ENCODE measurements at places on chromosomes 3 and 15. TPM values are rescaled to one million over a fixed set of nuclear protein-coding genes. Genes with fewer than 3 reads are reported as not detected.
A peak's percentile ranks its signal among the peaks of the same experiment; 100 is the strongest.

DNA sequence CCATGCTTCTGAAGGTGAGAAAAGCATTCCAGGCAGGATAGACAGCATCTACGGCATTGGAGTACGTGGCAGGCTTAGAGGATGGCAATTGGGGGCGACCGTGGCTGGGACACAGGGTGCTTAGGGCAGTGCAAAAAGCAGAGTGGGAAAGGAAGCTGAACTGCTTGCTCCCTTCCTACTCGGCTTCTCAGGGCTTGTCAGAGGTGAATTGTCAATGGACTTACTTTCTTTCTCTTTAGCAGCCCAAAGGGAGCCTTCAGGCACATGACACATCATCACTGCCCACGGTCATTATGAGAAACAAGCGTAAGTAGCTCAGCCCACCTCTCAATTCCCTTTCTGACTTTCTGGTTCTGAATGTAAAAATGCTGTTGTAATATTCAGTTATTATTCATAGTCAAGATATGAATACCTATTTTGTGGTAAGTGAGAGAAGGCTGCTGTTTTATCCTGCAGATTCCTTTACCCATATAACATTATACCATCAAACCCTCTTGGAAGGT lies 84.3 kb downstream of the KLHL25 start:
- DNase-seq = no peak

DNA sequence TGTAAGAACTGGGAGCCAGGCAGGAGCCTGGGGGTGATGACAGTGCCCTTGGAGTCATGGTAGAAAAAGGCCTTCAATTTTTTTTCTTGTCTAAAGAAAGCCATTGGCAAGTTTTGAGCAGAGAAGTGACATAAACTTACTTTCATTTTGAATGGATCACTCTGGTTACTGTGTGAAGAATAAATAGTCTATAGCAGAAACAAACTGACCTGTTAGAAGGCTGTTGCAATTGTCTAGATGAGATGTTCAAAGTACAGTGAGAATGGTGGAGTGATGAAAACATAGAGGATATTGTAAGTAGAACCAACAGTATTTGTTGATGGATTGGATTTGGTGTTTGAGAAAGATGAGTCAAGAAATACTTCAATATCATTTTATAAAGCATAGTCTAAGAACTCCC lies 439.9 kb downstream of the TBL1XR1 start:
- DNase-seq = no peak

DNA sequence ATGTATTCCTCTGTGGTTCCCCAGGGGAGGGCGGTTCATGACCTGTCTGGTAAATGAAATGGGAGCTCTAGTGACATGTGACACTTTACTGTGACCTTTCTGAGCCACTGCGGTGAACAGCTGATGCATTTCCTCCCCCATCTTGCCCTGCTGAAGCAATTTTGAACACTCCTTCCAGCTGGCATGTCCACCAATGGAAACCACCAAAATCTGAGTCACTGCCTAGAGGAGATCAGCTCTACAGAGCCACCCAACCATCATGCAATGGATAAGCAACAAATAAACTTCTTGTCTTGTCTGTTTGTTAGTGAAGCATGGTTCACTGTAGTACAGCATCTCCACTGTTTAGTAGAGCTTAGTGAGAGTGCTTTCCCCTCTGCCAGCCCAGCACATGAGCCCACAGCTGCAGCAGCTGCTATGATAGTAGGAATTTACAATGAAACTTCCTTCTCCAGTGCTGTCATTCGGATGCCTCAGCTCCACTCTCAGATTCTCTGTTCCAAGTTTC lies 479.4 kb downstream of the NTRK3 start:
- DNase-seq = no peak

GRCh38 chr15:63792584-63792983 lies 41.2 kb downstream of the HERC1 start:
- DNase-seq = no peak

- DNase-seq = no peak
Observed at GRCh38 chr3:169602482-169602881, 61.0 kb downstream of the MECOM start.

- DNase-seq = no peak
Observed at GRCh38 chr3:14126017-14126886, 1.4 kb downstream of the TMEM43 start.

DNA sequence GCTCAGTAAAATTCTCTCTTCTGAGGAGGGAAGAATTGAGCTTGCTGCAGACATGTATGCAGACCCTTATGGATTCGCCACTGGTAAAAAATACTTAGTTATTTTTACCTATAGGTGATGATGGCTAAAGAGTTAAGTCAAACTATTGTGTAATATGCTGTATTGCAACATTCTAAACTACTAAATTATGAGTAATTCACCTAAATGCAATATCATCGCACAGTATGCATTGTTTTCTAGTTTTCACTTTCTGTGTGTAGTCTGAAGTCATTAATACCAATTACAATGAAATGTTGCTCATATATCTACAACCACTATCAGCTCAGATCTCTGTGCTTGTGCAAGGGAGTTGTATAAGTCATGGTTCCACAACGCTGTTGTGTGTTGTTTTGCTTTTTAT lies 48.7 kb upstream of the ROBO2 start:
- DNase-seq = no peak

GRCh38 chr3:108835101-108835500 lies 12.5 kb downstream of the TRAT1 start:
- no peak for DNase-seq

DNA sequence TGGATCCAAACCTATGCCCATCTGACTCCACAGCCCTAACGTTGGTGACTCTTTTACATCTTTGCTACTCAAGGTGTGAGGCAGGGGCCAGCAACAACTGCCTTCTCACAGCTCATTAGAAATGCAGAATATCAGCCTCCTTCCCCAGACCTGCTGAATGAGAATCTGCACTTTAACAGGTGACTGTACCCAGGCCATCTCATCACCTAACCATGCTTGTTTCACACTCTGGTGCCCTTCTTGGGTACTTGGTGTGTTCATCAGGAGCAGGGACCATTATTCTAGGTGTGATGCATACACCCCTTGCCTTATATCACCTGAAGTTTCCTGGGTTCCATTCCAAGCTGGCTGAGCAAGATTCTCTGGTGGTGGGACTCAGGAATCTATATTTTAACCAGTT lies 196.3 kb upstream of the LMCD1 start:
- DNase-seq = no peak

GRCh38 chr3:68088216-68088615 lies 433.8 kb upstream of the SUCLG2 start:
- DNase-seq = no peak

DNA sequence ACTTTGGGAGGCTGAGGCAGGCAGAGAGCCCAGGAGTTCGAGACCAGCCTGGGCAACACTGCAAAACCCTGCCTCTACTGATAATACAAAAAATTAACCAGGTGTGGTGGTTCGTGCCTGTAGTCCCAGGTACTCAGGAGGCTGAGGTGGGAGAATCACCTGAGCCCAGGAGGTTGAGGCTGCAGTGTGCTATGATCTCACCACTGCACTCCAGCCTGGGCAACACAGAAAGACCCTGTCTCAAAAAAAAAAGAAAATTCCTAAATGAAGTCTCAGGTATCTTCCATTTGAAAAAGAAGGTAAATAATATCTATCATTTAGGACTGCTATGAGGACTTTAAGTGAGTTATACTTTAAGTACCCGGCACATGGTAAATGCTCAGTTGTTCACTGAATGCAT lies 2.9 kb downstream of the SMARCC1 start:
- no peak for DNase-seq

DNA sequence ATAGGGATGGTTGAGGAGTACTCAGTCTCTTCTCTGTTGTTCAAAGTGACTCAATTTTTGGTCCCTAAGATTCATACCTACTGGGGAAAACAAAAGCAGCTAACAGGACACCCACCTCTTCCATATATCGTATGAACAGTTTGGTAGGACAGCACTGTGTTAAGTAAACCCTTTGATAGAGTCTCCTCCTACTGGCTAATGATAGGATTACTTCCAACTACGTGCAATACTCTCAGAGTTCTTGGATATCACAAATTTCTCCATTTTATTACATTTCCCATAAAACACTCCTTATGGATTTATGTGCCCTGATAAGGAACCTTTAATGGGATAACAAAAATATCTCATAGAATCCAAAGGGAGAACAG lies 200.2 kb upstream of the GOLGA6L4 start:
- no peak for DNase-seq

DNA sequence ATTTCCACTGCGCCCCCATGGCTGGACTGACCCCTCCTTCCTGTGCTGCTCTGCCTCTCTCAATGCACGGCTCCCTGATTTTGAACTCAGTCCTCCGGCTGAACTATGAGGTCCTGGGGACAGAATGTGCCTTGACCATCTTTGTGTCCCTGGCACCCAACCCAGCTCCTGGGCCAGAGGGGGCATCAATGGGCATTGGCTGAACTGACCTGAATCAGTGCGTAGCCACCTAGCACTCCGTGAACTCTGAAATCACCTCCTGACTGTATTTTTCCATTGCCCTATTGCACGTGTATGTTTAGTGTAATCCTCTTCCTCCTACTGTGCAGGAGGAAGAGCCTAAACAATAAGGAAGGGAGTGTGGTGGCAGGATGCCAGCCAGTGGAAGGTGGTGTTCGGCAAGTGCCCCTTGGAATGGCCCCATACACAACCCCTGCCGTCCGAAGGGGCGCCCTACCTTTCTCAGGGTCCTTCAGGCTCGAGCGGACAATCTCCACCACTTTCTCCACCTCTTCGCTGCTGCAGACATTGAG lies 33.5 kb downstream of the BDH1 start:
- DNase-seq = no peak

- DNase-seq = no peak
Observed at GRCh38 chr3:112687211-112687610, 46.3 kb upstream of the CCDC80 start.

DNA sequence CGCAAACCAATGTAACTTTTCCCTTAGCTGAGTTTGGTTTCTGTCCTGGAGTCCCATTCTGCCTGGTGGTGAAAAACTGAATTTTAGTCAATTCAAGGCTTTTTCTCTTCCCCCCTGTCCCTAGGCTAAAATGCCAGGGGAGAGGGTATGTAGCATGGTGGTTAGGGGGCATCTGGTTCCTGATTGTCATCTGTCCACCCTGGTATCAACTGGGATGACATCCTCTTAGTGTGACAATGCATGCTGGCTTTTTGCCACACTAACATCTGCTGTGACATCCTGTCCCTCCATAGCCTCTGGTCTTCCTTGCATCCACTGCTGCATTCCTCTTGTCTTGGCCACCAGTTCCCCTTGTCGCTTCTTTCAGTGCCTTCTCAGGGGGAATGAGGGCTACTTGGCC lies 73.7 kb downstream of the ABHD5 start:
- no peak for DNase-seq

- peak; percentile 66 for DNase-seq
Observed at GRCh38 chr15:65377105-65377975, 462 bp downstream of the IGDCC3 start.

- DNase-seq = no peak
Observed at GRCh38 chr3:39810647-39811161, 1.3 kb downstream of the MYRIP start.

DNA sequence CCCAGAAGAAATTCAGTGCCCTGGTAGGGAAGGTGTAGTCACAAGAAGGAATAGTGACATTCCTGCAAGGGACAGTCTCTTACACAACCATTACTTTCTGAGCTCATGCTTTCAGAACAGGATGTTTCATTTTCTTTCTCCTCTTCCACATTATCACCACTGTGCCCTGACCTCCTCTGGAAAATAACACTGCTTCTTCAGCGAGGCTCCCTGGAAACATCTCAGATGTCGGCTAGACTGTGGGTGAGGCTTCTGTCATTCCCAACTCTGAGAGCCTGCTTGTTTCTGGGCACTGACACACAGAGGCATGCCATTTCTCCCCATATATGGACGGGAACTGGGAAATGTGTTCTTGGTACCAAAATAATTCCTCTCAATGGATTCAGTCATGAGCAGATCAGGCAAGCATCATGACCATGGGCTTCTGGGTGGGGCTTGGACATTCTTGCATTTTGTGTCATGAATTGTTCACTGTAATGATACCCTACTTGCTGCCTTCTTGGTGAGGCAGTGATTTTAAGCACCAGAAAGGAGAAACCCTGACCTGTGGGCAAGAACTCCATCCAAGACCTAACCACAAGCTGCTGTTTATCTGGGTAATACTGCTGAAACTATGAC lies 14.3 kb upstream of the TNFAIP8L3 start:
- DNase-seq = no peak

- DNase-seq = no peak
Observed at GRCh38 chr3:124829819-124830554, 57.2 kb downstream of the ITGB5 start.

- DNase-seq = no peak
Observed at GRCh38 chr3:197186887-197187588, 111.4 kb downstream of the DLG1 start.

GRCh38 chr3:104291437-104291851 lies 1075.3 kb upstream of the ALCAM start:
- no peak for DNase-seq

DNA sequence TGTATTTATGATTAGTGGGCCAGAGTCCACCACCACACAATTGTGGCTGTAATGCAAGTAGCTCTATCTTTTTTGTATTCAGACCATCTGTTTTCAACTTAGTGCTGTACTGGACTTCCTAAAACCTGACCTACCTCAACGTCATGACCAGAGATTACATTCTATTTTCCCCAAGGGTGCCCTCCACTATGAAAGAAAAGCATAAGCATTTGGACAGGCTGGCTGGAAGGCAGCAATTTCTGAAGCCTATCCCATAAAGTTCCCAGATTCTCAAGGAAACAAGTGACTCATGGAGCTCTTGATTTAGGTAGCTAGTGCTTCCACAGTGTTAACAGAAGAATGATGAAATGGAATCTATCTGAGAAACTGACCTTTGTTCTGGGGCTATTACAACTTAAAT lies 75.8 kb downstream of the COL8A1 start:
- DNase-seq = no peak

DNA sequence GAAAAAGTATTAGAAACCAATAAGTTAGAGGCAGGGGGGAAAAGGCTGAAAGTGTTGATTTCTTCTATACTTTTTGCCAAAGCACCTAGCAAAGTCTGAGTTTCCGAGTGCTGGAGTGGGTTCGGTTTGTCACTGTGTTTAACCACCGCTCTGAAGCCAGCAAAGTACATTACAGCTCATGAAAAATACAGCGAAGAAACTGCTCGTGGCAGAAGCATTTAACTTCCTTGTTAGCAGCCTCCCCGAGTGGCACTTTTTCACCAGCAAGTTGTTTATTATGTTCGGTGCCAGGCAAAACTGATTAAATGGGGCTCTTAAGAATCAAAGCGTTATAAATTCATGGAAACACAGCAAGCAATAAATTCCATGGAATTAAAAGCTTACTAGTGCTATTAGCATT lies 313.6 kb downstream of the FOXP1 start:
- no peak for DNase-seq

GRCh38 chr15:101389362-101389761 lies 94.3 kb upstream of the SNRPA1 start:
- no peak for DNase-seq

- no peak for DNase-seq
Observed at GRCh38 chr3:110174908-110175307, 837.6 kb upstream of the DPPA4 start.

CSTA gene
- total RNA-seq = 22.3 TPM

CTXN2 gene
- total RNA-seq = not detected

GOLGA6A gene
- not detected for total RNA-seq

LCTL gene
- total RNA-seq = not detected

HDDC3 gene
- 12.4 TPM for total RNA-seq

LRTM1 gene
- not detected for total RNA-seq

SLC24A5 gene
- 0.84 TPM for total RNA-seq

KNG1 gene
- 0.14 TPM for total RNA-seq

EOGT gene
- 36.4 TPM for total RNA-seq

ULK4 gene
- 11.2 TPM for total RNA-seq

PYGO1 gene
- 11.1 TPM for total RNA-seq

SLC9A9 gene
- 13.3 TPM for total RNA-seq

CELSR3 gene
- total RNA-seq = 1.2 TPM

NSUN3 gene
- total RNA-seq = 18.0 TPM

ACP3 gene
- total RNA-seq = 11.5 TPM

LTK gene
- total RNA-seq = 15.1 TPM

FAN1 gene
- total RNA-seq = 18.4 TPM

FBXL2 gene
- total RNA-seq = 7.6 TPM

Measured in upper lobe of right lung (tissue), 1 donor.